KG1 (cell line): ENCODE measurements at places on chromosomes 7 and 10.

DNA sequence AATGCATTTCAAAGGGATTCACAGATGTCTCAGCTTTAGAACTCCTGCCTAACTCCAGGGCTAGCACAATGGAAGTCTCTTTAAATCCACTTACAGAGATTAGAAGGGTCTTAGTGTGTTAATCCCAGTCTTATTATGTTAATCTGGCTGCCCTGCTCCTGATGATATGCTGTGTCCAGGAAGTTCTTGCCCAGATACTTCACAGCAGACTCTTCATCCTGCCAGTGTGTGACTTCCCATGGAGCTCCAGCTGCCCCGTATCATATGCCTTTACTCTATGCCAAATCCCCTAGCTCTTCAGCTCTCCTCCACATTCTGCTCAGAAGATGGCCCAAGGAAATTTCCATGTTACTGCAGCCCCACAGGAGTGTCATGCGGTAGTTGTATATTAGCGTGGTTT is 533.8 kb downstream of the GALNT17 start:
- DNase-seq, result no peak

DNA sequence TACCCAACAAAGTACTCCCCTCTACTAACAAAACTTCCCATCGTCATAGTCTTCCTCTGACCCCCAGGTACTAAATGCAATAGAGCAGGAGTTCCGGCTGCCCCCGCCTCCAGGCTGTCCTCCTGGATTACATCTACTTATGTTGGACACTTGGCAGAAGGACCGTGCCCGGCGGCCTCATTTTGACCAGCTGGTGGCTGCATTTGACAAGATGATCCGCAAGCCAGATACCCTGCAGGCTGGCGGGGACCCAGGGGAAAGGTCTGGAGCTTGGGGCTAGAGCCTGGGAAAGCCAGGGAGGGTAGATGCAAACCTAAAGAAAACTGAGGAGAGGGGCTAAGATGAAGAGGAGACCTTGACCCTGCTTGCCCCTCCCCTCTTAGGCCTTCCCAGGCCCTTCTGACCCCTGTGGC is 15.3 kb downstream of the EPHB6 start:
- DNase-seq, result no peak

- no peak for DNase-seq
These were observed 78.4 kb upstream of the EMX2 start for GRCh38 chr10:117464176-117464575.

GRCh38 chr7:127194571-127194970 is 58.2 kb downstream of the GRM8 start:
- DNase-seq, result no peak

GRCh38 chr7:143510854-143511592 is 33.4 kb downstream of the TAS2R41 start:
- no peak for DNase-seq

DNA sequence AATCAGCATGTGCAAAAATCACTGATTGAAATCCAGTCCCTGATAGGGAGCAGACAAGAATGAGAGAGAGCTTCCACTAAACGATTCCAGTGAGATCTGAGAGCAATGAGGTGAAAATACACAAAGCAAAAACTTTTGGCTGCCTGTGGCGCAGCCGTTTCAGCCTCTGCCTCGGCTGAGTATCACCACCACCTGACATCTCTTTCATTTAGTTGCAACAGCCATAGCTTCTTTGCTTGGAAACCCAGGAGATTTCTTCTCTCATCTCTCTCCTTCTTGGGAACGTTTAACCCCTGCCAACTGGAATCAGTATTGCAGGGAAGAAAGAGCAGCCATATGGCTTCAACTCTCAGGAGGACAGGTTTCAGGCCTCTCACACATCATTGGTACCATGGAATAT is 237.3 kb upstream of the AGK start:
- DNase-seq, result no peak

- DNase-seq, result no peak
These were observed 23.2 kb upstream of the DNAJB6 start for GRCh38 chr7:157313645-157314044.

DNA sequence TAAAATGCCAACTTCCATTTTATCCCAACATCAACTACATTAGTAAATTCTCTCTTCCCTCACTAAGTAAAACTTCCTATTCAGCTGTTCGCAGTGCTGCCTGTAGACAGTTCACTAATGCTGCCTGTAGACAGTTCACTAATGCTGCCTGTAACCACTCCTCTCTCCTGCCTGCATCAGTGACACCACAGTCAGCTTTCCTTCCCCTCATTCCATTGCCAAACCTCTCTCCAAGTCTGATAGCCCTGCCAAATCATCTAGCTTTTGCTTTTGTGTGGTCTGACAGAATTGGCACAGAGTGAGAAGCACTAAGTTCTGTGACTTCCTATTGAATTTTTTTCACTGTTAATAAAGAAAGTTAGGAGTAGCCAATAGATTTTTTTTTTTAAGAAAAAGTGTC is 43.0 kb upstream of the MACC1 start:
- DNase-seq, result no peak

- DNase-seq, result no peak
These were observed 1.6 kb upstream of the CYTH3 start for GRCh38 chr7:6273917-6274630.

GRCh38 chr7:33509206-33509605 is 379.8 kb downstream of the BBS9 start:
- no peak for DNase-seq

DNA sequence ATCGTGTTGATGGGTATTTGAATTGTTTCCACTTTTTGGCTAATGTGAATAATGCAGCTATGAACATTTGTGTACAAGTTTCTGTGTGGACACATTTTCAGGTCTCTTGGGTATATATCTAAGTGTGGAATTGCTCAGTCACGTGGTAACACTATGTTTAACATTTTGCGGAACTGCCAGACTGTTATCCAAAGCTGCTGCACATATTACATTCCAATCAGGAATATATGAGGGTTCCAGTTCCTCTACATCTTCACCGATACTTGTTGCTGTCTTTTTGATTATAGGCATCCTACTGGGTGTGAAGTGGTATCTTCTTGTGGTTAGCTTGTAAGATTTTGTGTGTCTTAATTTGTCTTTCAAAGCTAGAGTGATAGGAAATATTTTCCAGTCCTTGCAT is 6.8 kb downstream of the PTPN12 start:
- no peak for DNase-seq

GRCh38 chr10:35675846-35676245 is 33.8 kb upstream of the FZD8 start:
- no peak for DNase-seq
